GM13976 (cell line): ENCODE measurements at places on chromosomes 13 and 19.

GRCh38 chr19:41307954-41308449 is 2.0 kb upstream of the CCDC97 start:
- no peak for DNase-seq

GRCh38 chr13:76379341-76380105 is 506.7 kb downstream of the KCTD12 start:
- DNase-seq, result no peak

- DNase-seq, result no peak
Observed at GRCh38 chr19:47826800-47827199, 5.1 kb downstream of the CRX start.

GRCh38 chr19:3336680-3337523 is 29.5 kb upstream of the NFIC start:
- DNase-seq, result peak; percentile 15

GRCh38 chr13:80239571-80240255 is 101.2 kb downstream of the SPRY2 start:
- DNase-seq, result no peak

- peak; percentile 82 for DNase-seq
Observed at GRCh38 chr19:18437491-18438330, at the start of gene ISYNA1. ISYNA1 (minus strand) TSS chr19:18438133; CDS start chr19:18437979, 154 bp downstream.

DNA sequence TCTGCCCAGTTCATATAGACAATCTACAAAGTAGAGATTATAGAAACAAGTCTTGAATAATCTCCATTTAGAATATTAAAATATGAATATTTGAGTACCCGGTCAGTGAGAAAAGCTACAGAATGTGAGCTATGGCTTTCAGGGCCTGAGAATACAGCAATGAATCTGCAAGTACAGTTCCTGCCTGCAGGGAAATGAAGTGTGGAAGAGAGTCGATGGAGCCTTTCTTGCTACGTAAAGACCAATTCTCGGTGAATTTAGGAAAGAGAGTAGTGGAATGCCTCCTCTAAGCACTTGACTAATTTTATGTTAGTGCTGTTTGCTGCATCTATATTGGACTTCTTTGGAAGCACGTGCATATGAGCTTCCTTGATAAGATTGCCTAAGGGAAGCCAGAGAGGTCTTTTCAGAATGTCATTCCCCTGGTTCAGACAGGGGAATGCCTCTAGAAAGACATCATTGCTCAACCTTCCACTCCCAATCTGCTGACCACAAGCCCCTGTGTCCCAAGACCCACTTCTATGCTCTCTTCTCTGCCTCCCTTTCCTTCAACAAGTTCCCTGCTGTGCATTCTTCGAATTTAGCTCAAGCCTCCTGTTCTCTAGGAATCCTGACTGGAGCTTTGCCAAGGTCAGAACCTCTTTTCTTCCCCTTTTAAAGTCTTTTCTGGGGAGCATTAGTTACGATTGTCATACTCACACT is 41.9 kb downstream of the GPC6 start:
- no peak for DNase-seq

GRCh38 chr13:103288114-103288513 is 221.9 kb upstream of the SLC10A2 start:
- DNase-seq, result no peak
